ENCODE measurements at places on chromosomes 16 and 17. TPM values are rescaled to one million over a fixed set of nuclear protein-coding genes. Genes with fewer than 3 reads are reported as not detected.

- H3K36me3 ChIP-seq, result no peaks in the 10 kb centered on the region
- H3K4me3 ChIP-seq, result no peak overlapping the region
- H3K27me3 ChIP-seq, result peaks cover 5% of the 10 kb centered on the region
Observed at GRCh38 chr17:77729587-77729986, 228.9 kb upstream of the TNRC6C start.

GRCh38 chr17:66906321-66907278, 57.9 kb upstream of the CACNG4 start:
- H3K4me3 ChIP-seq, result no peak overlapping the region
- H3K4me1 ChIP-seq, result peaks cover 3% of the 10 kb centered on the region
- no peaks in the 10 kb centered on the region for H3K27me3 ChIP-seq
- peak; percentile 40 for DNase-seq
- no peak overlapping the region for H3K27ac ChIP-seq

Gene RFNG
- 19.4 TPM for total RNA-seq

Gene DPEP2
- 6.2 TPM for total RNA-seq

GRCh38 chr17:31085563-31085962, 9.2 kb upstream of the NF1 start:
- no peak for DNase-seq
- no peak overlapping the region for H3K27ac ChIP-seq
- no peaks in the 10 kb centered on the region for H3K27me3 ChIP-seq
- H3K4me1 ChIP-seq, result no peaks in the 10 kb centered on the region
- no peak overlapping the region for H3K4me3 ChIP-seq

Gene RAMP2
- total RNA-seq, result not detected

Gene BCL6B
- total RNA-seq, result 0.24 TPM

DNA sequence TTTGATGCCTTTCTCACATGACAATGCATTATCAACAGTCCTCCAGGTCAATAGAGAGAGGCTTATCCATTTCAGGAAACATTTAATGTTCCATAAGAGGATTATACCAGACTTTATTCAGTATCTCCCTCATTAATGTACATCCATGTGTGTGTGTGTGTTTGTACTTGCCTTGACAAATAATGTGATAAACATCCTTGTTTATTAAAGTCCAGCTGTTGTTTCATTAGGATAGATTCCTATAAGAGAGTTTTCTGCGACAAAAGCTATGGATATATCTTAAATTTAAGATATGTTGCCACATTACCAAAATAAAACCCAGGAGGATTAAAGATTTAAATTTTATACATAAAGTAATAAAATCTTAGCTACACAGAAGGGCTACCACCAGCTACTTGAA, 492.6 kb downstream of the TOX3 start:
- no peaks in the 10 kb centered on the region for H3K27me3 ChIP-seq
- H3K27ac ChIP-seq, result no peak overlapping the region
- H3K4me1 ChIP-seq, result no peaks in the 10 kb centered on the region
- no peaks in the 10 kb centered on the region for H3K36me3 ChIP-seq
- no peak overlapping the region for H3K4me3 ChIP-seq
- DNase-seq, result no peak

GRCh38 chr17:81512562-81513371, at the start of gene ACTG1:
TSS of gene ACTG1 (minus strand) at chr17:81512799. CDS start at chr17:81512354, 445 bp downstream.
- H3K27ac ChIP-seq, result peak within 1 kb of the TSS; percentile 85
- H3K4me1 ChIP-seq, result peaks cover 36% of the 10 kb centered on the region
- peaks cover 33% of the 10 kb centered on the region for H3K36me3 ChIP-seq
- H3K4me3 ChIP-seq, result peak within 1 kb of the TSS; percentile 92

Data from CD8-positive, alpha-beta memory T cell (primary cell).